KBM-7 (cell line): ENCODE measurements at places on chromosomes 6 and 20.

DNA sequence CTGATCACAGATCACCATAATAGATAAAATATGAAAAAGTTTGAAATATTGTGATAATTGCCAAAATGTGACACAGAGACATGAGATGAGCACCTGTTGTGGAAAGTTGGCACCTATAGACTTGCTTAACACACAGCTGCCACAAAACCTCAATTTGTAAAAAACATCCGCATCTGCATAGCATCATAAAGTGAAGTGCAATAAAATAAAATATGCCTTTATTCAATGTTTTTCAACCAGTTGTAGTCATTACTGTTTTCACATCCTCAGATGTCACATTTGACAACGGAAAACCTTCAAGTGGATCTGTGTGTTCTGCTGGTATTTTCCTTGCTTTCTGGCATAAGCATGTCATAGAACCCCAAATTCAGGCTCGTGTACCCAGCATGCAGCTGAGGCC lies 50.2 kb upstream of the IFNGR1 start:
- no peak for DNase-seq

GRCh38 chr20:59825563-59825920 lies 107.9 kb downstream of the SYCP2 start:
- no peak for DNase-seq

GRCh38 chr6:100435299-100435698 lies 29.4 kb downstream of the SIM1 start:
- no peak for DNase-seq

GRCh38 chr6:157795841-157796240 lies 27.2 kb upstream of the SNX9 start:
- DNase-seq: no peak

GRCh38 chr6:138429761-138430160 lies 25.7 kb downstream of the HEBP2 start:
- no peak for DNase-seq

DNA sequence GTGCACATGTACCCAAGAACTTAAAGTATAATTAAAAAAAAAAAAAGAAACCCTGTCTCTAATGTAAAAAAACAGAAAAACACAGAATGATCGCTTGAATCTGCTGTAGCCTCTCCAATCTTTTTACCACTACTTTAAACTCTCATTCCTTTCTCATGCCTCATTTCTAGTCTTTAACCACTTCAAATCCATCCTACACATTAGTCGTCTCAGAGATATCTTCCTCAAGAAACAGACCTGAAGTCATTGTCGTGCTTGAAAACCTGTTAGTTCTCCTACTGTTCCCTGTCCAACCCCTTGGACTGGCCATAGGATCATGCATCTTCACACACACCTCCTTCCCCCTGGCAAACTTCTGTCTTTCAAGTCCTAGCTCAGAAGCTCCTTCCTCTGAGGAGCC lies 112.1 kb upstream of the BCLAF1 start:
- DNase-seq: no peak

DNA sequence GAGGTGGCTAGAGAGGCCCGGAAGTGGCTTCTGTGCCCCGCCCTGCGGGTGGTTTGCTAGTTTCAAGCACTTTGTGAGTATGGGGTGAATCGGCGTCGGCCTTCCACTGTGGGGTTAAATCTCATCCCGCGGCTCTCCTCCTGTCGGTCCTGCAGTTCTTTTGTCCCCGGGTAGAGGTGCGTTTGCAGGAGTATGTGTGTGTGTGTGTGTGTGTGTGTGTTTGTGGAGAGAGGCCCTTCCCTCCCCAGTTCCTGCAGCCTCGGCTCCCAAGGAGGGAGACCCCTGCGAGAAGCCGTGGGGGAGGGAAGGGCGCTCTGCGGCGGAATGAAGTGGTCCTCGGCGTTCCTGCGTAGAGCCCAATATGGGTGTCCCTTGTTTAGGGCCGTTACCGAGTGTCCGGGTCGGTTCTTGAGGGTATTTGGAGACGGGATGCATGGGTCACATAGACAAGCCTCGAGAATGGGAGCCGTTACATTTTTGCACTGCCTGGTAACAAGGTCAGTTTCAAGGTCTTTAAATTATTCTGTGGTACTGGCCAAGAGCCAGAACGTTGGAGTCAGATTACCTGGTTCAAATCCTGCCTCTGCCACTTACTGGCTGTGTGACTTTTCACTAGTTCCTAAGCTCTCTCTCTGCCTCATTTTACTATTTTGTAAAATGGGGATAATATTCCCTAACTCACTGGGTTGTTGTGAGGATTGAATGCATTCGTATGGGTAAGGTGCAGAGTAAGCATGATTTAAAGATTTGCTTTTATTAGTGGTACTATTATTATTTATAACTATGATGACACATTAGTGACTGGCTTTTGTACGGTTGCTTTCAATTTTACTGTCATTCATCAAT lies at the start of gene ZKSCAN3:
Gene ZKSCAN3 (plus strand): TSS at position 56 of the 846 bp plus-strand sequence. CDS start 9,640 bp downstream, outside the sequence.
- DNase-seq: peak; percentile 90

DNA sequence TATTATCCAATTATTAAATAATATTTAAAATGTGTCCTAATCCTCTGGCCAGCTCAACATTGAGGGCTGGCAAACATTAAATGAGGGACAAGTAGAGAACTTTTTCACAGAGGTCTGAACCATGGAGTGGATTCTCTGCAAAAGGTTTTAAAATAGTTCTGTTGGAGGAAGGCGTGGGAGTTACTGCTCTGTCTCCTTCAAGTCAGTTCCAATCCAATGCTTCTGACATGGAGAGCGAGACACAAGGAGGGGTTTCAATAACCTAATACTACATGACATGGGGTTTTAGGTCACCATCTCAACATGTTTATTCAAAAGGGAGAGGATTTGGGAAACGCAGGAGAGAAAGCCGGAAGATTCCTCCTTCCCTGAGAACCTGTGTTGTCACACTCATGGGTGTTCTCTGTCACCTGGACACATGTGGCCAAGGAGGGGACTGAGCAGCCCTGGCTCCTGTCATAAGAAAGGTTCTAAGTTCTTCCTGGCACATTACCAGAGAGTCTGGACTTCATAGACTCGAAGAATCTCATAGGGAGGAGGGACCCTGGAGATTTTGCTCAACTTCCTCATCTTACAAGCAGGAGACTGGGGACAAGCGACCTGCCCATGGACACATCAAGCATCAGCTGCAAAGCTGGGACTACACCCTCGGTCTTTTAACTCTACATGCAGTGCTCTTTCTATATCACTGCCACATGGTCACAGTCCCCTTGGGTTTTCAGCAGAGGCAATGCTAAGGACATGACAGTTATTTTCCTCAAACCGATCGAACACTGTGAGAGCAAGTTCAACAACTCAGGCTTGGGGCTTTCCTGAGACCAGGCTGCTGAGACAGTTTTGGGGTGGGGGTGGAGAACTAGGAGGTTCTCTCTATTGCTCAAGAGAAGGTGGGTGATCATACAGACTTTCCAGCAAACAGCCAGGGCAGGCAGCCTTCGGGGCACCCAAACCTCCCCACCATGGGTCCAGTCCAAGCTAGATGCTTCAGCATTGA lies 38.6 kb downstream of the PRDM1 start:
- peak; percentile 46 for DNase-seq

- no peak for DNase-seq
These were observed 746.6 kb upstream of the ADGRB3 start for GRCh38 chr6:67888546-67888885.

DNA sequence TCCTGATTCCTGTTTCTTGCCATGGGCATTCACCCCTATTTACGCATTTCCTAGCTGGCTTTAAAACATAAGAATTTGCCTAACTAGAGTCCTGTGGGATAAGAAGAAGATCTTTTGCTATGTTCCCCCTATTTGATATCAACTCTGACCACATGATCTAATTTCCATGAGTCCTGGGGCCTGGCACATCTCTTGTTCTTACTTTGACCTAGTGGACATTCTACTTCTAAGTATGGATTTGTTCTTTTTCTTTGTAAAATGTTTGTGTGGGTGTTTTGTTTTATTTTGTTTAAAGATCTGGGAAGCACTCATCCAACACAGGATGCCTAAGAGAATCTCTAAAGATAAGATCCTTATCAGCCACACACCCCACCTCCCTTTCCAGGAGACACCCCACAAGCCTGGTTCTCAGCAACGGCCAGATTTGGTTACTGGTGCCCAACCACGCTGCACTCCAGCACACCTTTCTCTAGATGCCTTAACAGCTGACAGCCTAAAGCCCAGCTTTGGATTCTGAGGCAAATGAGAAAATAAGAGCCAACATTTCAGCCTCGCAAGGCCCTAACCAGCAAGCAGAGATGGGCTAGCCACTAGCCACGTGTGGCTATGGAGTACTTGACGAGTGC lies 74.7 kb downstream of the SLC23A2 start:
- DNase-seq: no peak

- no peak for DNase-seq
These were observed 39.6 kb downstream of the VEGFA start for GRCh38 chr6:43809417-43810305.

GRCh38 chr6:132122871-132123270 lies 171.7 kb upstream of the CCN2 start:
- no peak for DNase-seq

- no peak for DNase-seq
These were observed 139.9 kb downstream of the AGPAT4 start for GRCh38 chr6:161133963-161134362.

DNA sequence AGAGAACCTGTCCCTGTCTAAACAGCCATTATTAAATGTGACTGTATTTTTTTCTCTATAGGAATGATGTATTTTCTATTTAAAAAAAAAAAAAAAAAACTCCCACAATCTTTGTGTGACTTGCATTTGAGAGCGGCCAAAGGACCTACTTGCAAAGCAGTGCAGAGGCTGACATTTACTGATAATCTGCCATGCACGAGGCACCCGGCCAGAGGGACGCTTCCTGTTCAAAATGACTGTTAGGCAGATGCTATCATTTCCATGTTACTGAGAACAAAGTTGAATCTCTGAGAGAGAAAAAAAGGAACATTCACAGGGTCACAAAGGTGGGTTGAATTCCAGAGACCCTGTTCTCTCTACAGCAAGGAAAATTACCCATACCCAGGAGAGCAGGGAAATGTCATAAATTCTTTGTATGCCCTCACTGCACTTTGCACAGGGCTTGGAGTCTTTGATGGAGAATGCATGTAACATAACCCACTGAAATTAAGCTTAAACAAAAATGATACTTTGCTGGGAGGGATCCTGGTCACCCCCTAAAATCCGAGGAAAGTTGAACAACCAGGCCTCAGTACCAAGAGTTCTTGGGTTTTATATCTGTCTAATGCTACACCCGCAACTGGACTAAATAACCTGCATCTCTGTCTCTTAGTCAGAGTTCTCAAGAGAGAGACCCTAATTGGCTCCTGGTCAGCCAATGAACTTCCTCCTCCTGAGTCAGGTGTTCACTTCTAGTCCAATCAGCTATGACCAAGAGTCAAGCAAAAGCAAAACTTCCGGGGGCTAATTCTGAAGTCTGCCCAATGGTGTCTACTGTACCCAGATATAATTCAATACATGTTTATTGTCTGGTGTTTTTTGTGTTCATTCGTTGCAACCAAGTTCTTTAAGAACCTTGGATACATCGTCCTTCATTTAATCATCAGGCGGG lies 61.2 kb downstream of the GCLC start:
- peak; percentile 51 for DNase-seq

GRCh38 chr20:52268184-52268749 lies 76.7 kb upstream of the ZFP64 start:
- no peak for DNase-seq

GRCh38 chr20:57387463-57387862 lies 3.7 kb upstream of the RBM38 start:
- no peak for DNase-seq

- DNase-seq: no peak
These were observed 4.4 kb downstream of the SULF2 start for GRCh38 chr20:47780720-47781389.

GRCh38 chr6:45955597-45955996 lies 60.1 kb downstream of the CLIC5 start:
- DNase-seq: no peak

DNA sequence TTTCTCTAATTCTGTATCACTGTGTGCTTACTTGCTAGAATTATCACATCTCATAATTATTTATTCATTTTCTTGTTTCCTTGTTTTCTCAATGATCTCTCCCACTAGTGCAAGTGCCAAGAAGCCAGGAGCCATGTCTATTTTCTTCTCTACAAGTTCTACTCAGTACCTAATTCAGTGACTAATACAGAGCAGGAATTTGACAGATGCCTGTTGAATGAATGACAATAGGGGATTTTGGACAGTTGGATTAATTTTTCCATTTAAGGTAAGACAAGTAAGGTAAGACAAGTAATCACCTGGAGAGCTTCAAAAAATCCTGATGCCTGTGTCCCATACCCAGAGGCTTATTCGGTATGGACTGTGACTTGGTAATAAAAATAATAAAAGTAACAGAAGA lies 81.0 kb downstream of the EDN1 start:
- no peak for DNase-seq

DNA sequence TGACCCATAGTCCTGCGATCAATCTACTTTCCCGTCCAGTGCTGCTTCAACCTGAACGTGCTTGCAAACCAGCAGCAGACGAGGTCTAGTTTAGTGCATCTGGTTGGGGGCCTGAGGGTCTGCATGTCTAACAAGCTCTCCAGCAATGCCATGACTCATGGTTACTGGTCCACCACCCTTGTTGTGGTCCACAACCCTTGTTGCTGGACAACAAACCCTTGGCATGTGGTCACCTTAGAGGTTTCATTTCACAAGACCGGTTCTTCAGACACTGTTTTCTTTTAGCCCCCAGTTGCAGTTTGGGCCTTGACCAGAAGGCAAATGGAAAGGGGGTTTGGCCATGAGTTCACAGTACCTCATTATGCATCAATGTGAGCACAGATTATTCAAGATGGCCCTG lies 424.8 kb downstream of the QKI start:
- DNase-seq: no peak

- DNase-seq: no peak
These were observed 44.8 kb downstream of the ATRN start for GRCh38 chr20:3515379-3516170.

DNA sequence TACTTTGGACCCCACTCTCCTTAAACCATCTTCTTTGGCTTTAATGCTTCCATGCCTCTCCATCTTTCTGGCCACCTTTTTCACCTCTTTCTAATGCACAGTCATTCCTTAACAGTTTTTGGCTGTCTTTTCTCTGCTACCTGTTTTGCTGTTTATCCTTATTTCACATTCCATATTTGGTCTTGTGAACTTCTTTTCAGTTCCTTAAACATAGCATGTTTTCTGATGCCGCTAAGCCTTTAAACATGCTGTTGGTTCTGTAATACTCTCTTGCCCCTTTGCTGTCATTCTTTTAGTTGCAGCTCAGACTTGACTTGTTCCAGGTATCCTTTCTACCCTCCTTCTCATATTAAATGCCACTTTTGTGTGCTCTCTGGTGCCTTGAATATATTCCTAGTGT lies 35.8 kb downstream of the TOP1 start:
- DNase-seq: no peak

DNA sequence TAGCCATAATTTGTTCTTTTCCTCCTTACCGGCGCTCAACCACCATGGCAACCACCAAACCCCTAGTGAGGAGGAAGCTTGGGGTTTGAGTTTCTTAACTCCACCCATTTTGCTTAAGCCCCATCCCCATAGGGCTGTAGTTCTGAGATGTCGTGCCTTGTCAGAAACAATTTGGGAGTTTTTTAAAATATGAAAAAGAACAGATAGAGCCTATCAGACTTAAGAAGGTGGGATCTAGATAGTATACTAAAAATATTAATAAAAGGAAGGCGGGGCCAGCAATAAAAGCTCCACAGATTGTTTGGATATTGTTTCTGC lies 5.6 kb downstream of the BRD2 start:
- DNase-seq: peak; percentile 66
